ENCODE measurements at places on chromosomes 7 and 10.
A peak's percentile ranks its signal among the peaks of the same experiment; 100 is the strongest.

DNA sequence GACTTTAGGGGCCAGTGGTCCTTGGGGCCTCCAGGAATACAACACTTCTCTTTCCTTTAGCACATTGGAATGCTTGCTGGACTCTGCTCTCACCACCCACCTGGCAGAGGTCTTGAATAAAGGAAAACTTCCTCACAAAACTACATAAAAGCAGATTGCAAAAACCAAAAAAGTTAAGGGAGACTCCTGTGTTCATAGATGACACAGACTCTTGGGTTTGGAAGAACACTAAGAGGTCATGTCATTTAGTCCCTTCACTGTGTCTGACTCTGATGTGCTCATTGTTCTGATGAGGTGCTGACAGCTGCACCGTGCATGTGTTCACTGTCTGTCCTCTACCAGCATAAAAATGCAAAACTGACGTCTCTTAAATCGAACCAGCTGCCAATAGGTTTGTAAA, 11.4 kb downstream of the BLNK start:
- no peak for DNase-seq

- no peak for DNase-seq
Measured at GRCh38 chr10:75347186-75347585, 54.4 kb downstream of the ZNF503 start.

- DNase-seq, result no peak
Measured at GRCh38 chr7:12549106-12549505, 21.4 kb upstream of the SCIN start.

DNA sequence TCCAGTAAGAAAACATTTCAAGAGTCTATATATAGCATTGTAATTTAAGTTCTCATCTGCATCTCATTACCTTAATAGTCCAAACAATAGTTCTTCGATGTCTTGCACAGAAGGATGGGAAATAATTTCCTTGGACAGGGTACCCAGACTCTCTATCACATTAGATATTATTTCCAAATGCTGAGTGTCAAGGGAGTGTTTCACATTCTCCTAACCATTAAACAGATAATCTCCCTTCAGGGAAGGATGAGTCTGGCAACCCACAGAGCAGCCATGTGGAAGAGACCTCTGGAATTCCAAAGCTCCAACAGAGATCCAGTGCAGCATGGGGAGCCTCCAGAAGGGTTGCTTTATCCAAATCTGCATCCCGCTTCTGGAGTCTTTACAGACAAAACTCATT, 89.6 kb downstream of the FZD1 start:
- no peak for DNase-seq

DNA sequence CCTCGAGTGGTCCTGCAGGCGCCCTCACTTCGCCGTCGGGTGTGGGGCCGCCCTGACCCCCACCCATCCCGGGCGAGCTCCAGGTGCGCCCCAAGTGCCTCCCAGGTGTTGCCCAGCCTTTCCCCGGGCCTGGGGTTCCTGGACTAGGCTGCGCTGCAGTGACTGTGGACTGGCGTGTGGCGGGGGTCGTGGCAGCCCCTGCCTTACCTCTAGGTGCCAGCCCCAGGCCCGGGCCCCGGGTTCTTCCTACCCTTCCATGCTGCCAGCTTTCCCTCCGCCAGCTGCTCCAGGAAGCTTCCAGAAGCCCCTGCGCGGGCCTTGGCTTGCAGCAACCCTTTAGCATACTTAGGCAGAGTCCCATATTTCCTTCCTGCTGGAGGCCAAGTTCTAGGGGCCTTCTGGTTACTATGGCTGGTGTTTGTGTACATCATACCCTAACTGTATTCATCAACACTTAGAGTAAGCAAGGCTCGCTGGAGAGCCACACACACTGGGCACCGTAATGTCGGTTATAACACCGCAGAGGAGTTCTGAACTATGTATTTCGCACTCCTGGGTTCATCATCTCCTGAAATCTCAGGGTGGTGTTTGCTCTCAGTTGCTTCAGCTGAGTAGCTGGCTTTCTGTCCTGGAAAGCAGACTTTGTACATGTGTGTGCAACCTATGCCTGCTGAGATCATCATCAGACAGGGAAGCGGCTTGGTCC, 471 bp downstream of the MGMT start:
- no peak for DNase-seq

- DNase-seq, result no peak
Measured at GRCh38 chr10:128540781-128541761, 414.8 kb upstream of the MKI67 start.

GRCh38 chr7:20320322-20320721, 10.4 kb upstream of the ITGB8 start:
- no peak for DNase-seq

- no peak for DNase-seq
Measured at GRCh38 chr7:44796034-44796503, 412 bp upstream of the PPIA start.

DNA sequence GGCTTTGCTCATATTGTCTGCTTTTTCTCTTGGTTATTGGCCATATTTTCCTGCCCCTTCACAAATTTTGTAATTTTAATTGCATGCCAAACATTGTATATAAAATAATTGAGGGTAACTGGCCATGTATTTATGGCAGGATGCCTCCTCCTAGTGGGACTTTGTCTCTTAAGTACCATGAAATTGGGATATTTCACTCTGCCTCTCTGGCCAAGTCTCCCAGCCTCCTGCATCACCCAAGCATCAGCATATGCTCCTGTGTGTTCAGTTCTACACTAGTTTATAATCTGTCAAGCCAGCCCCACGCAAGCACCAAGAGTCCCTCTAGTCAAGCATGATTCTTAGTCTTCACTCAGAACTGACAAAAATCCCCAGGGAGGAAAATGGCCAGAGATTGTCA, 44.2 kb upstream of the FHIP2A start:
- no peak for DNase-seq

GRCh38 chr10:104300736-104301292, 31.8 kb downstream of the GSTO2 start:
- DNase-seq, result peak; percentile 43

DNA sequence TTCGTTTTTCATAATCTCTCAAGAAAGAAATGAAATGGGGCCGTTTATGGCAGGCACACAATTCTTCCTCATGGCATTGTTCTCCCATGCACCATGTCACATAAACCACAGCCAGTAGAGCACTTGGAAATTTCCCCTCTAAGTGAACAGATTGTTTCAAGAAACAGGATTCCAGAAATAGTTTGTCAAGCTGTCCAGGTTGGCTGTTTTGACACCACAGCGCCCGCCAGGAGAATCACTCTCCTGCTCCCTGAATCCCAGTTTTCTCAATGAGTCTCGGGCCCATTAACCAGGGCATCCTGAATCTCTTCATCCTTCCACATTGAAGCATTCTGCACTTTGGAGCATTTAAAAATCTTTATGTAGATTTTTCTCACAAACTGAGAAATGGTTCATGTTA, 172.2 kb upstream of the NEBL start:
- DNase-seq, result no peak

- no peak for DNase-seq
Measured at GRCh38 chr7:47330561-47331178, 251.2 kb downstream of the TNS3 start.

DNA sequence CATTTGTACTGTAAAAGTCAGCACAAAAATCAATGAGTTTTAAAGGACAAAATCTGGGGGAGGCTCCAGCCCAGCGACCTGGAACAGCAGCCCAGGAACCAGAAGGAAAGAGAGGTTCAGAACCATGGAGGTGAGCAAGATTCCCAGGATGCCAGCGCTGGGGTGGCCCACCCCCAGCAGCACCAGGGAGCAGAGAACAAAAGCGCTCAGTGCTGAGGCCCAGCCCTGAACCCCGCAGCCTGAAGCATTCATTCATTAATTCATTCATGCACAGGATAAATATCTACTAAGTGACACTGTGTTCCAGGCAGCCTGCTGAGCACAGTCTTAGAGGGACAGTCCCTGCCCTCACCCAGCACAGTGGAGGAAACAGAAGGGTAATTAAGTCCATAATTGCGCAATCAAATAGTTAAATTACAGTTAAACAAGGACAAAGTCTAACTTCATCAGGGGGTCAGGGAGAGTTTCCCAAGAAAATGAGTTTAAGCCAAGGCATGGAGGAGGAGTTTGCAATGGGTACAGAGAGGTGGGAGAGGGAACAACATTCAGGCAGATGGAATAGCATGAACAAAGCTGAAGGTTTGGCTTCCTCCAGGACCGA, 202.3 kb downstream of the GRID1 start:
- no peak for DNase-seq

DNA sequence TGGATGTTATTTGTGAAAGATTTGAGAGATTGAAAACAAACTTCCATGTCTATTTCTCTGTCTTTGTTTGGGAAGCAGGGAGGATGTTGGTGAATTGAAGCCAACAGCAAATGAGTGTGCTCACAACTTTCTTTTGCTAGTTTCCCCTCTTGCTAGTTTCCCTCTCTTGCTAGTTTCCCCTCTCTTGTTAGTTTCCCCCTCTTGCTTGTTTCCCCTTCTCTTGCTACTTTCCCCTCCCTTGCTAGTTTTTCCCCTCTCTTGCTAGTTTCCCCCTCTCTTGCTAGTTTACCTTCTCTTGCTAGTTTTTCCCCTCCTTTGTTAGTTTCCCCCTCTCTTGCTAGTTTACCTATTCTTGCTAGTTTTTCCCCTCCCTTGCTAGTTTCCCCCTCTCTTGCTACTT, 613.3 kb downstream of the LRMDA start:
- no peak for DNase-seq

DNA sequence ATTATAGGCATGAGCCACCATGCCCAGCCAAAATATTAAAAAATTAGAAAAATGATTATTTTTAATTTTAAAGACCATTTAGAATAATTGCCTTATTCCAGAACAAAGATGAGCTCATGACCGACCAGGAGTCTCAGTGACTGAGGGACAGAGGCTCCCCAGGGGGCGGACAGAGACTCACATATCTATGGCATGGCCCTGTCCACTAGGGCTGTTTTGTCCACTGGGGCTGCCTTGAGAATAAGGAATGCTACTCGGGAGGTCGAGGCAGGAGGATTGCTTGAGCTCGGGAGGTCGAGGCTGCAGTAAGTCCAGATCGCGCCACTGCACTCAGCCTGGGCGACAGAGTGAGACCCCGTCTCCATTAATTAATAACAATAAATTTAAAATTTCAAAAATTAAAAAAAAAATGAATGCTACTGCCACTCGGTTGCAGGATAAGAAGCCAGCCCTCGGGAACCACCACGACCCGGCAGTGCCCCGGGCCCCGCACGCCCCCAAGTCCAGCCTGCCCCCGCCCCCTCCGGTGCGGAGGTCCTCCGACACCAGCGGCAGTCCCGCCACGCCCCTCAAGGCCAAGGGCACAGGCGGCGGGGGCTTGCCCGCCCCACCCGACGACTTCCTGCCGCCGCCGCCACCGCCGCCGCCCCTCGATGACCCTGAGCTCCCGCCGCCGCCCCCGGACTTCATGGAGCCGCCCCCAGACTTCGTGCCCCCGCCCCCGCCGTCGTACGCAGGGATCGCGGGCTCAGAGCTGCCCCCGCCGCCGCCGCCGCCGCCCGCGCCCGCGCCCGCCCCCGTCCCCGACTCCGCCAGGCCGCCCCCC, 128.6 kb downstream of the APBB1IP start:
- DNase-seq, result no peak

GRCh38 chr10:118969014-118969413, 60.5 kb upstream of the NANOS1 start:
- DNase-seq, result no peak

DNA sequence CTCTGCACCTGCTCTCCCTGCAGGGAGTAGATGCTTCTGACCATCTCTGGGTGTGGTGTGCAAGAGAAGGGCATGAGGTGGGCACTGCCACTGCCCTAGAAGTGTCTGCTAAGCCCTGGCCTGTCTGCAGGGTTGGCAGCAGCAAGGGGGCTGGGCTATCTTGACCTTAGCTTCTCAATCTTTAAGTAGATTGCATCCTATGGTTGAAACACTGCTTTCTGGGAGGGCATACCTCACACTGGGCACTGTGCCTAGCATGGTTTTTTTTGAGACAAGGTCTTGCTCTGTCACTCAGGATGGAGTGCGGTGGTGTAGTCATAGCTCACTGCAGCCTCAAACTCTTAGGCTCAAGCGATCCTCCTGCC, 54.9 kb downstream of the CLIP2 start:
- DNase-seq, result no peak

GRCh38 chr7:69597278-69598076, 798 bp upstream of the AUTS2 start:
- no peak for DNase-seq

DNA sequence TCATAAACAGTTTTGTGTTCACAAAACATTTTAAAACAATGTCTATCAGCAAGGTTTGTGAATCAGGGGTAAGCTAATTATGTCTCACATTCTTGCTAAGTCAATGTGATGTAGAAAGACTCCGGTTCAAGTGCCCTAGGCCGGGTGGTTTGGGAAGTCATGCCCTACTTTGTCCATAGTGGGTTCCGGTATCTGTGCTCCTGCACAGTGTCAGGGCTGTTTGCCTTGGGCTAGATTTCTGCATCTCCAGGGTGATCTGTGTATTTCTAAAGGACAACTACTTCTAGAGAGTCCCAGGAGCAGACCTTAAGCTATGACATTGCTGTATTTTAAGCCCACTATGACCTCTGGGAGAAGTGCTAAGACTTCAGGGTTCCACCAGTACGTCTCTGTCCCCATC, 504.1 kb downstream of the PLXNA4 start:
- DNase-seq, result no peak

GRCh38 chr7:100477871-100478267, 1.1 kb downstream of the TSC22D4 start:
- DNase-seq, result no peak

GRCh38 chr7:155791214-155791737, 21.0 kb downstream of the SHH start:
- DNase-seq, result no peak

DNA sequence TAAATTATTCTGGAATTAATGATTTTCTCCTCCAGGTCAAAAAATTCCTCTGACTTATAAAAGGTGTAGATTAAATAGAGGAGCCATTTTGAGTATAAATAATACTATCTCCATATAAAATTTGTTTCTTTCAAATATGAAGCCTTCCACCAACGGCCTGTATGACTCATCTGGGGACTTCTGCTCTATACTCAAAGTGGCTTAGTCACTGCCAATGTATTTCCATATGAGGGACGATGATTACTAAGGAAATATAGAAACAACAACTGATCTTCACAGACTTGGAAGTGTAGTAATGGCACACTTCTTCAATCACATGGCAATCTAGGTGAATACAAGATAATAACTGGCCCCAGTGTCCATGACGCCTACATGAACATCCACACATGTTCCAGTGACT, 335.6 kb upstream of the HGF start:
- DNase-seq, result no peak

DNA sequence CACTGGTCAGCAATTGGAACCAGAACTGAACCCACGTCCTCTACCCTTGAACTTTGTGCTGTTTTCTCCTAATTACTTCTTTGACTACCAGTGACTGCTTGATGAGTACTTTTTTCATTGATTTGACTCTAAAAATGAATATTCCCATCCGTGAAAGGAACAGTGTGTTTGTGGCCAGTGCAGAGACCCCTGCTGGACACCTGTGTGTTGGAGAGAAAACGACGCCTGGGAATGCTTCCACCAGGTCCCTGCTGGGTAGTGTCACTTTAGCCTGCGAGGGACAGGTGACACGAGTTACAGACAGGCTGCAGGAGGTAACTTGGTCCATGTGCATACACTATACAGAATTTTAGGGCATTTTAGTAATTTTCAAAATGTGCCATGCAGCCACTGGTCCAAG, 6.8 kb upstream of the GJD4 start:
- no peak for DNase-seq

All from dorsolateral prefrontal cortex (tissue), 122 donors.